Left forelimb (tissue), 1 donor: ENCODE measurements at places on chromosomes 6 and 20.

- no peak for DNase-seq
Measured at GRCh38 chr6:166417285-166417691, 34.5 kb upstream of the MPC1 start.

- no peak for DNase-seq
Measured at GRCh38 chr6:35737413-35738211, 780 bp downstream of the ARMC12 start.

DNA sequence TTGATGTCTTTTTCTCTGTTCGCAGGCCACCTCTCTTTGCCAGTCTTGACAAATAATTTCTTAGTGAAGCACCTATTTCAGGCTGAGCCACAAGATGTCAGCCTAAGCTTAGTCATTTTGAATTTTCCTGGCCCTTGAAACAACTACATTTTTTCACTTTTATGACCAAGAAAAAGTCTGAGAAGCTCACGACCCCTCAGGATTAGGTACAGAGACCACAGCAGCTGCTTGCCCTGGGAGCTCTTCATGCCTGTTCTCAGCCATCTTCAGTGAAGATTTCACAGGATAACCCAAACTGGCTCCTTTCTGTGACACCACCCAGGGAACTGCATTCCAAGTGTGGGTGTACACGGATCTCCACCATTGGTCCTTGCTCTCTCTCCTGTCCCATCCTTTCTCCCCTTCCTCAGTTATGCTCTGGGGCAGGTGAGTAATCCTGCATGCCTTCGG lies 38.4 kb upstream of the SPTLC3 start:
- no peak for DNase-seq

GRCh38 chr6:148385379-148385778 lies 42.7 kb downstream of the SASH1 start:
- no peak for DNase-seq

- no peak for DNase-seq
Measured at GRCh38 chr20:53146201-53146891, 174.2 kb downstream of the TSHZ2 start.

- DNase-seq = peak; percentile 33
Measured at GRCh38 chr6:167588181-167588919, 238.4 kb upstream of the AFDN start.

GRCh38 chr6:169997930-169998218 lies 246.5 kb downstream of the ERMARD start:
- peak; percentile 59 for DNase-seq

DNA sequence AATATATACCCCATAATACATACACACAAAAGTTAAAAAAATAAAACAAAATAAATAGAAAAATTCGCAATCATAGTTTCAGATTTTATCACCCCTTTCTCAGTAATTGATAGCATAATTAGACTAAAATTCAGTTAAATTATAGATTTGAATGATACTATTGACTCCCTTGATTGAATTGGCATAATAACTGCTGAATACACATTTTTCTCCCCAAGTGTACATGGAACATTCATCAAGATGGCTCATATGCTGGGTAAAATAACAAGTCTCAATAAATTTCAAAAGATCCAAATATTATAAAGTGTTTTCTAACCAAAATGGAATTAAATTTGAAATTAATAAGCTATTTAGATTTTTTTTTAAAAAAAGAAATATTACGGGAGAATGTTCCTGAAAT lies 616.1 kb downstream of the MAFB start:
- no peak for DNase-seq

DNA sequence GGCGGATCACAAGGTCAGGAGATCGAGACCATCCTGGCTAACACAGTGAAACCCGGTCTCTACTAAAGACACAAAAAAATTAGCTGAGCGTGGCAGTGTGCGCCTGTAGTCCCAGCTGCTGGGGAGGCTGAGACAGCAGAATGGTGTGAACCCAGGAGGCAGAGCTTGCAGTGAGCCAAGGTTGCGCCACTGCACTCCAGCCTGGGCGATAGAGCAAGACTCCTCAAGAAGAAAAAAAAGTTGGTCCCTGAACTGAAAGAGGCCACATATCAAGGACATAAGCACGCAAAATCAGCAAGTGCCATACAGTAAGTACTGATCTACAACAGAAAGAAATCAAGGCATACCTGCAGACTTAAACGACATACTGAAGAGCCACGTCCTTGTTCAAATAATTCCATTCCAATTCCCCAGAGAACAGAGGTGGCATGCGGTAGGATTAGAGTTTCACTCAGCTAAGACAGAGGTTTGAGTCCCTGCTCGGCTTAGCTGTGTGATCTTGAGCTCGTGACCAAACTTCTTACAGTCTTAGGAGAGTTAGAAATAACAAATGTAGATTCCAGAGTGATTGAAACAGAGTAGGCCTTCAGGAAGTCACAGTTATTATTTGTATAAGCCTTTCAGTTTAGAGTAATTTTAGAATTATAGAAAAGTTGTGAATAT lies 29.2 kb downstream of the B4GALT5 start:
- no peak for DNase-seq

DNA sequence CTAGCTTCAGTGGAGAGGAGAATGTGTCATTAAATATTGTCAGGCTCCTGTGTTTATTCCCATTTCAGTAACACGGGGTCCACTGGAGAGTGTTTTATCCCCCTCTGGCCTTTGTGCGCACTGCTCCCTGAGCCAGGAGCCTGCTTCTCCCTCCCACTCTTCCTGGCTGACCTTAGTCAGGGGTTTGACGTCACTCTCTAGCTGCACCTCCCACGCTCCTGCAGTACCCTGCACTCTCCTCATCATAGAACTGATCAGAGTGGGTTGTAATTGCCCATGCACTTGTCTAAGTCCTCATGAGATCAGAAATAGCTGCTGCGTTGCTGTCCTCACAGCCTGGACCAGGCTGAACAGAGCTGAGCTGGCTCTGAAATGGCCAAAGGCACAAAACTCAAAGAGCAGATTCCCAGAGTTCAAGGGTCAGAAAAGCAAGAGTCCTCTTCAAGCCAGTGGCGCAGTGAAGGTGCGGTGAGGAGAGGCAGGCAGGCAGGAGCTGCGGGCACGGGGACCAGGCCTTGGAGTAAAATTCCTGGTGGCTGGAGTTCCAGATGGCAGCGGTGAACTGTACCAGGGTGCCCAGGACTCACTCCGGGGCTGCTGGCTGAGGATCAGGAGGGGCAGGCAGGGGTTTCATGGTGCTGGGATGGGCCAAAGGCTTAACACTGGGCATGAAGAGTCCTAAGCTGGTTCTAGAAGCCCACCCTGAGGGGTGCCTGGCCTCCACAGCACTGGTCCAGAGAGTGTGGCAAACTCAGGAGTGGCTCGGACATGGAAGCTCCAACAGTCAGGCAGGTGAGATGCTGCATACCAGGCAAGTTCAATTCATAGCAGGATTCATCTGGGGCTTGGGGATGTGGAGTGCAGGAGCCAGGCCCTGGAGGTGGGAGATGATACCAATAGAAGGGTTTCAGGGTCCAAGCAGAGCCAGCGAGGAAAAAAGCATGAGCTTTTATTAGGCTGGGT lies 170.9 kb downstream of the SCP2D1 start:
- peak; percentile 22 for DNase-seq
